Nephron progenitor cell (in vitro differentiated cells): ENCODE measurements at places on chromosomes 2 and 18.

GRCh38 chr2:212908031-212908430, 243.4 kb downstream of the IKZF2 start:
- no peak for DNase-seq

- DNase-seq = no peak
Measured at GRCh38 chr2:166365803-166366420, 9.8 kb downstream of the SCN9A start.

GRCh38 chr2:200850512-200851256, 13.8 kb downstream of the CLK1 start:
- DNase-seq = no peak

DNA sequence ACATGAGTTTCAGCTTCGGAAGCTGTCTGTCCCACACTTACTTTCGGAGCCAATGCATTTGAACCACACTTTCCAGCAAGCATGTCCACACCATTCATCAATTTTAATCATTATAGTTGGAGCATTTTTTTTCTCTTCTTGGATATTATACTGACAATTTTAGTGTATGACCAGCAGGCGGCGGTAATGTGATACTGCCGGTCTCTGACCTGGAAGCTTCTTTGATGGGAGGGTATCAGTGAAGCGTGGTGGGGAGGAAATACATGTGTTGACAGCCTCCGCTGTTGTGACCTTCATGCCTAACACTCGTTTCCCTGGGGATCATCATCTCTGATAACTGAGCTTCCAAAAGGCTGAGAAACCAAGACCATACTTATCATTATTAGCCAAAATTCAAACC, 231.7 kb downstream of the GBX2 start:
- peak; percentile 41 for DNase-seq

GRCh38 chr2:150088538-150088937, 398.9 kb downstream of the RND3 start:
- no peak for DNase-seq

GRCh38 chr2:95297639-95298395, 670 bp downstream of the KCNIP3 start:
- DNase-seq = no peak

DNA sequence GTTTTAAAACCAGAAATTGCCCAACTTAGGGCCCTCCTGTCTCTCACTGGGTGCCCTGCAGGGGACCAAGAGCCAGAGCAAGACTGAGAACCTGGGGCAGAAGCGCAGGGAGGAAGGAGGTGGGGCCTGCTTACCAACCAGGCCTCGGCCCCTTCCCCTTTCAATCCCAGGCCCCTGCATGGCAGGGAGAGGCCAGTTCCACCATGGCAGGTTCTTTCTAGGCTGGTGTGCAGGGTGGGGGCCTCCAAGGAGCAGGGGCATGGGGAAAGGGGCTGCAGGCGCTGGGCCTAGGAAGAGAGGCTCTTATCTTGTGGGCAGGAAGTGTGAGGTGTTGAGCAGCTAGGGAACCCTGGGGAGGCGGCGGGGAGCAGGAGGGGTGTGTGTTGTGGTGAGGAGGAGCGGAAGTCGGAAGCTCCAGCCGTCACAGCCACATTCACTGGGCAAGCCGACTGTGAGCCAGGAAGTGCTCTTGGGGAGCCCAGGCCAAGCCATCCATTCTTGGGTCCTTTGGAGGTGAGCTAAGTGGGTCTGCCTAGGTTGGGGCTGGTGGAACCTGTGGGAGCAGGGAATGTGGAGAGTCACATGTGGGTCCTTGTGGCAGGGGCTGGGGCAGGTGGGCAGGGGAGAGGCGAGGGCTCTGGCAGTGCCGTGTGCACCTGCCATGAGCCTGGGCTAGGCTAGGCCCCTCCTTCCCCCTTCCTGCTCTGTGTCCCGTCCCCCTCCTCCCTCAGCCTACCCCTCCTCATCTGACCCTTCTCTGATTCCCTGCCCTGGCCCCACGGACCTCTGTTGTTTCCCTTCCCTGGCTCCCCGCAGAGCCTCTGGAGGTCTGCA, at the start of gene PSD4:
TSS of gene PSD4 (plus strand) at position 430 of the 834 bp plus-strand sequence. CDS start 8,486 bp downstream, outside the sequence.
- no peak for DNase-seq

DNA sequence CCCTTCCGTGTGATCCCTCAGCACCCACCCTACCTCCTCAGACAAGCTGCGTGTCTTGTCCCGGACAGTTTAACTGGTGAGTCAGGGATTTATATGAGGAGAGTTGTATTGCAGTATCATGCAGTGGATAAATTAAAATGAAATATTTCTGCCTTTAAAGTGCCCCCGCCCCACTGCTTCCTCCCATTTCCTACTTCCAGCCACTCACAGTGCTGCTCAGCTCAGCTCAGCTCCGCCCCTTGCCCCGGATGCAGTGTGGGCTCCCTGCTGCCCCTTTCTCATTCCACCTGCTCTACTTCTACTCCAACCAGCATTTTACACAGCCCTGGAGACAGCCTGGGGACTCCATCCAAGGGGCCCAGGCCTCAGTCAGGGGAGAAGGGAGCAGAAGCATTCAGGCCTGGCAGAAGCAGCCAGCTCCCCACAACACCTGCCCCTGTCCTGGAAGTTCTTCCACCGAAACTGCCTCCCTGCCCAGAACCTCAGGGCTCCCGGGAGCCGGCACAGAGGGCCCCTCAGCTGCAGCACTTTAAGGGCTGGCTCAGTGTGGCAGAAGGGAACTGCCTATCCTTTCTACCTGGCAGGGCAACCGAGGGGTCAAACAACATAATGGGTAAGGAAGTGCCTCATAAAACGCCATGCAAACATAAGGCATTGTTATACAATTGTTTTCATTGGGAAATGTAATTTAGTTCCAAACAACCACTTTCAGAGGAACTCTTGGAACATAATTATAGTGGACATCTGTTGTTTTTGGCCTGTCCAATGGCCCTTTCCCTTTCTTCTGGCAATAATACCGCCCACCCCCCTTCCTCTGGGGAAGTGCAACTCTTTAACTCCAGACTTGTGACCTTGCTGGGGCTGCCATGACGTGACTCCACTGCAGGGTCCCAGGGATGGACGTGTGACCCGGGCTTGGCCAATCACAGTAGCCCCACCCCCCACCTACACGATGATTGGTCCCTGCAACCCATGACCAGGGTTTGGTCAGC, 102.3 kb downstream of the LIPG start:
- DNase-seq = peak; percentile 14

DNA sequence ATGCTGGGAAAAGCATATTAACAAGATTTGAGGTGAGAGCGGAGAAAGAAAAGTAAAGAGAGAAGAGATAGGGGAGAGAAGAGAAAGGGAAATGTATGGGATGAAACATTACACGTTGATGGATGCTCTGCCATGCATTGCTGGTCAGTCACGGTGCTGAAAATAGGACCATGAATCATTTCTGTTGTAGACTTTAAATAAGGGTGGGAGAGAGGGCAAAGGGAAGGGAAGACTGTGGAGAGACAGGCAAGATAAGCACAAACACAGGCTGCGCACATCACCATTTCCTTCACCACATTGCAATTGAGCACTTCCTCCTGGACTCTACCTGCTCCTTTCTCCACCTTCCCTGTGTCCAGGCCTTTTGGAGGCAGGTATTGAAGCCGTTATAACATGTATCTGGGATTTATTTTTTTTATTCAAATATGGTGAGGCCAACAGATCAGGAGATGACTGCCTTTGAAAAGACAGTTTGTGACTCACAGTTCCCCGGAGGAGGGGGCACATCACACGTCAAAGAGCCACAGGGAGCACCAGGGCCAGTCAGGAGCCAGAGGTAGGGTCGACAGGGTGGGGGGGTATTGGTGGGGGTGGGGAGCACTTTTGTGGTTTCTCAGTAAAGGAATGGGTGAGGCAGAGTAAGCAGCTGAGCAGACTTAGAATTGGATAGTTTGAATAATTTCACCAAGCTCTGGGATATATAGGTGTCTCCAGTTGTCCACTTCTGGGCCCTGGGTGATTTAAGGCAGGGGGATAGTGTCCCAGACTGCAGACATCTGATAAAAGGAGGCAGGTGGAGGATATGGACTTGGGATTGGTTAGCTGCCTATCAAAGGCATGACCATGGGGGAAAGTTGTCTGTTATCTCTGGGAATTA, 372.8 kb upstream of the ST6GAL2 start:
- DNase-seq = no peak

DNA sequence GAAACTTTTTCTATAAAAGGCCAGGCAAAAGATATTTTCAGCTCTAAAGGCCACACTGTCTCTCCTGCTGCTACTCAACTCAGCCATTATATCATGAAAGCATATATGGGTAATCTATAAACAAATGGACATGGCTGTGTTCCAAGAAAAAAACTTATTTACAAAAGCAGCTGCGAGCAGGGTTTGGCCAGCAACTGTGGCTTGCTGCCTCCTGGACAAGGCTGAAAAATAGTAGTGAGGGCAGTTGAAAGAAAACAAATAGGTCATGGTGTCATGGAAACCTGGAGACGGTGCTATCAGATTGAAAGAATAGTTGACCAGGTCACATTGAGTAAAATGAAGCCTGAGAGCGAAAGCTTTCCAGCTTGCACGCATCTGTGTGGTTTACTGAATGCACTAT, 89.2 kb upstream of the LRATD1 start:
- DNase-seq = no peak

GRCh38 chr18:69999656-70000055, 52.0 kb upstream of the CD226 start:
- no peak for DNase-seq

GRCh38 chr2:239277401-239278085, 123.3 kb downstream of the HDAC4 start:
- no peak for DNase-seq

- no peak for DNase-seq
Measured at GRCh38 chr2:241933179-241933911, 63.8 kb downstream of the RTP5 start.

- no peak for DNase-seq
Measured at GRCh38 chr2:65790676-65790935, 358.2 kb upstream of the SPRED2 start.

- no peak for DNase-seq
Measured at GRCh38 chr18:55038162-55038561, 78.9 kb upstream of the CCDC68 start.

DNA sequence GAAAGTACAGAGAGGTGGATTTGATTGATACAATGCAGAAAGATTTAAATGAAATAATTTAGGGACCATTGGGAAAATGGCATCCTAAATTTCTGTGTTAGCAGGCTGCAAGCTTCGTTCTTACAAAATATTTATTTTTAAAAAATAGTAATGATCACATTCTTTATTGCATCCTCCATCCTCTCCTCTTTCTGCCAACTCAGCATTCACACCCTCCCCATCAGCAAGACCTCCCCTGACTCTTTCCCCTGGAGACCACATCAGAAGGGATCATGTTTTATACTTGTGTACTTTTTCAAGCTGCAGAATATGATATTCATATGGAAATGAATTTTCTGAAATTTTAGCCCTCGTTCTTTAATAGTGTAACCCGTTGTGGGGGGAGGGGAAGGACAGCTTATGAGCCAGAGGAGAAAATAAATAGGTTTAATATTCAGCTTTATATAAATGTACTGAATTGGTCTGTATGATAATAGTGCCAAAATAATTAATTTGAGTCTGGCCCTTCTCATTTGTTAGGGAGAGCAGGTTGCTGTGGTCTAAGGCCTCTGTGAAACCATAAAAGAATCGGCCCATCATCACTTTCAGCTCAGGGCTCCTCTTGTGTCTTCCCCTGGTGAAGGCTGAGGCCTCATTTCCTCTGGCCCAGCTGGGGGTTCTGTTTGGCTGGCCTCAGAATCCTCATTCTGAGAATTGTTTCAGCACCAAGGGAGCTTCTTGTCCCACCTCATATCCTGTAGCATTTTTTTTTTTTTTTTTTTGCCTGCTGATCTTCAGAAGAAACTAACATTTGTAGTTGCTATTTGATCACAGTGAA, 330.8 kb downstream of the TXNL1 start:
- DNase-seq = no peak

DNA sequence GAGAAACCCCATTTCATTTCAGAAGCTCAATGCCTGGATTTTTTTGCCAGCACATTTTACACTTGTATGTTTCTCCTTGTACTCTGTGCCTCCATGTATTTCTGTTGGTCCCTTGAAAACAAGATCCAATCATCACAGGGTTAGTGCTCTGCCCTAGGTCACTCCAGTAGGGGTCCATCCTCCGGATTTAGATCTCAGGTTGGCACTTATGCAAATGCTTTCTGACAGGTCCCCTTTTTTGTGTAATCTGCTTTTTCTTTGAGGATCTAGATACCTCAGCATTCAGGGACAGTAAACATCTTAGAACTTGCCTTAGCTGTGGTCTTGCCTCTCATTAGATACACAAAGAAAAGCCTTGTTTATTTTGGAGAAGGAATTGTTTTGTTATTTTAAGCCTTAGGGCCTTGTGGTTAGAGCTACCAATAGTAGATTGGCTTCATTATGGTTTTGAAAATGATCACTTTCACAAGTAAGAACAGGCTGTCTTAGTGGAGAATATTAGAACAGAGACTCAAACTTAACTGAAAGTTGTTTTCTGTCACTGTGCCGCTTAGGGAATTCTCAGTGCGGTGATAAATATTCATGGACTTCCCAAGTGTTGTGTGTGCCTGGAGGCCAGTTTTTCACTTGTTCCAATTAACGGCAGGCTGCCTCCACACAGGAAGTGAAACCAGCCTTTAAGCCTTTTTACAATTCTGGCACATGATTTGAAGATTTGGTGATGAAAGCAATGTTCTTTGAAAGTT, 7.8 kb downstream of the MERTK start:
- DNase-seq = no peak

DNA sequence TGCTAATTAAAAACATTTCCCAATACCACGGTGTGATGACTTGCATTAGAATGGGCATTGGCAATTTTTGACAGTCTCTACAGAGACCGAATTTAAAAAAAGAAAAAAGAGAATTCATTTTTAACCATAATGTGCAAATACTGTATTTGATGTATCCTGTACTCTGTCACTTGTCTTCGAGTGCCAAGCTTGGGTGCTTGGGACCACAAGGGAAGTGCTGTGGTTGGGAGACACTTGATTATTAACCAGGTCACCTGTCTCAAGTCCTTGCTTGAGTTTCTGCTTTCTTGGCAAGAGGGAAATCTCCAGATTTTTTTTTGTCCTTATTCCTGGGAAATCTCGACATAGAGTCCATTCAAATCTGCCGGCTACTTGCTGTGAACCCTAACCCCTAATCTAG, 209.0 kb downstream of the MC4R start:
- no peak for DNase-seq

GRCh38 chr2:188609321-188610049, 317.8 kb downstream of the GULP1 start:
- DNase-seq = no peak

- no peak for DNase-seq
Measured at GRCh38 chr2:86003104-86003503, 102.6 kb downstream of the POLR1A start.

DNA sequence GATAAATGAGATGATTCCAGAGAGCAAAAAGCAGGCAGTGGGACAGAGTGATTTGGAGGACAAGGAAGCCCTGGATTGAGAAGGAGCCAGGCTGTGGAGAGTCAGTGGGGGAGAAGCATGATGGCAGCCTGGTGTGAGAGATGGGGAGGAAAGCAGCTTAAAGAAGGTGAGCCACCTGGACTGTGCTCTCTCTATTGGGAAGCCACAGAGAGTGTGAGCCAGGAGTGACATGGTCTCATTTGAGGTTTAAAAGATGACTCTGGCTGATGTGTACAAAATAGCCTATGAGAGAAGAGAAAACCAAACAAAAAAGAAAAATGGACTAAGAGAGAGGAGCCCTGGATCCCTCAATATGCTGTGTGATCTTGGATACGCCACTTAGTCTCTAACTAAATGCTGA, 12.9 kb upstream of the EPAS1 start:
- no peak for DNase-seq

GRCh38 chr2:140863713-140864112, 1267.1 kb downstream of the LRP1B start:
- DNase-seq = no peak
